Prostate gland (tissue), 2 donors: ENCODE measurements at places on chromosomes 12 and 14. TPM values are rescaled to one million over a fixed set of nuclear protein-coding genes. Genes with fewer than 3 reads are reported as not detected.

KCNH3 gene
- total RNA-seq, result 2.2 TPM

DNA sequence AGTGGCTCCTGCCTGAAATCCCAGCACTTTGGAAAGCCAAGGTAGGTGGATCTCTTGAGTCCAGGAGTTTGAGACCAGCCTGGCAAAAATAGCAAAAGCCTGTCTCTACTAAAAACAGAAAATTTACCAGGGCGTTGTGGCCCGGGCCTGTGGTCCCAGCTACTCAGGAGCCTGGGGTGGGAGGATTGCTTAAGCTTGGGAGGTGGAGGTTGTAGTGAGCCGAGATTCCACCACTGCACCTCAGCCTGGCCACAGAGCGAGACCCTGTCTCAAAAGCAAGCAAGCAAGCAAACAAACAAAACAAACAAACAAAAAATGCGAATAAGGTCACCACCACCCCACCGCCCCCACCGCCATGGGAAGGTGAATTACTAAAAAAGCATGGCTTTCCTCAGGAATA, 238.7 kb downstream of the ATXN7L3B start:
- no peak for DNase-seq

- DNase-seq, result no peak
Measured at GRCh38 chr12:60539592-60539991, 943.8 kb downstream of the SLC16A7 start.

- no peak for DNase-seq
Measured at GRCh38 chr12:117046425-117046824, 52.8 kb downstream of the TESC start.

GRCh38 chr14:66111891-66112290, 374.3 kb upstream of the CCDC196 start:
- DNase-seq, result no peak

DNA sequence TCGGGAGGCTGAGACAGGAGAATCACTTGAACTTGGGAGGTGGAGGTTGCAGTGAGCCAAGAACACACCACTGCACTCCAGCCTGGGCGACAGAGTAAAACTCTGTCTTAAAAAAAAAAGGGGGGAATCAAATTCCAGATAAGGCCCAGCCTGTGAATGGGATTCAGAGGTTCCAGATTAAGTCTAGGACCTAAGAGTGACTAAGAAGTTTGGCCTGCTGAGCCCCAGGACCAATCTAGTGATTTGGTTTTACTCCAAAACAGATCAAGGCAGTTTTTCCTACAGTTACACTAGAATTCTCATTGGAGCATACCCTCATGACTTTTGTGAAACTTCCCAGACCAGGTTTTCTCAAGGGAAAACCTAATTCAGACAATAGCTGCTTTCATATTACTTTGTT, 22.8 kb downstream of the EXOC5 start:
- no peak for DNase-seq

DNA sequence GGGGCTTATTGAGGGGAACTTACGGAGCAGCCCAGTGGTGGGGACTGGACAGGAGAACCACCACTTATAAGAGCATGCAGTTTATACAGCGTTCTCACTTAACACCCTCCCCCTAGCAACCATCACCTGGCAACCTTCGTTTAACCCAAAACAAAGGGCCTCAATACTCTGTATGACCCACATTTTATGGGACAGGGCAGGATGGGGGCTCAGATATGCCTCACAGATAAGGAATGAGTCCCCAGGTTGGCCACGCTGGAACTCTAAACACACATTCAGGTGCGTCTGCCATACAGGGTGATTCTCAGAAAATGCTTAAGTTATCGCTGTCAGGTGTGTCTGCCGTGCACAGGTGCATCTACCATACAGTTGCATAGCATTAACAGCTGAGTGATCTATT, 99.2 kb downstream of the GCH1 start:
- DNase-seq, result no peak

- no peak for DNase-seq
Measured at GRCh38 chr14:93016275-93016845, 93.4 kb downstream of the CHGA start.

GPATCH2L gene
- total RNA-seq, result 60.3 TPM

CLEC2A gene
- not detected for total RNA-seq

NDUFA9 gene
- 38.8 TPM for total RNA-seq

CHMP4A gene
- 61.5 TPM for total RNA-seq
